ENCODE measurements at places on chromosomes 5 and 9. TPM values are rescaled to one million over a fixed set of nuclear protein-coding genes. Genes with fewer than 3 reads are reported as not detected.

- no peak for DNase-seq
- H3K36me3 ChIP-seq = no peaks in the 10 kb centered on the region
- peaks cover 3% of the 10 kb centered on the region for H3K27me3 ChIP-seq
- H3K4me3 ChIP-seq = no peak overlapping the region
These were observed 32.7 kb upstream of the COL15A1 start for GRCh38 chr9:98911042-98911441.

DNA sequence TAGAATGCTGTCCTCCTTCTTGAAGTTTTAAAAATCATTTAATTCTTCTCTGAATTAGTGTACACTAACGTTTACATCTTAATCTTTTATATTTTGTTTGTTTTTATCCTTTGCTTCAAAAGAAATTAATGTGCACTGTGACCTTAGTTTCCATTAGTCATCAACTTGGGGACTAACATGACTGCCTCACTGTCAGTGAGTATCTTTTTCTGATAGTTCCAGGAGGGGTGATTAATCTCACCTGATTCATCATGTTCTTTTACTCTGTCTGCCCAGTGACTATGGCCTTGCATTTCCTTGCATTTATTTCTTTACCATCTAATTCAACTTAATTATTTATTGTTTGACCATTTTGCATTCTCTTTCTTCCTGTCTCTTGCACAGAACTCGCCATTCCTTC is 33.4 kb upstream of the NR3C1 start:
- no peaks in the 10 kb centered on the region for H3K27me3 ChIP-seq
- H3K4me3 ChIP-seq = no peak overlapping the region
- no peaks in the 10 kb centered on the region for H3K36me3 ChIP-seq
- no peaks in the 10 kb centered on the region for H3K4me1 ChIP-seq
- no peak for DNase-seq
- H3K27ac ChIP-seq = no peak overlapping the region

- no peaks in the 10 kb centered on the region for H3K36me3 ChIP-seq
- no peaks in the 10 kb centered on the region for H3K27me3 ChIP-seq
- no peaks in the 10 kb centered on the region for H3K4me1 ChIP-seq
- H3K4me3 ChIP-seq = no peak overlapping the region
- no peak overlapping the region for H3K27ac ChIP-seq
These were observed 507.4 kb downstream of the KDM4C start for GRCh38 chr9:7265181-7265580.

DNA sequence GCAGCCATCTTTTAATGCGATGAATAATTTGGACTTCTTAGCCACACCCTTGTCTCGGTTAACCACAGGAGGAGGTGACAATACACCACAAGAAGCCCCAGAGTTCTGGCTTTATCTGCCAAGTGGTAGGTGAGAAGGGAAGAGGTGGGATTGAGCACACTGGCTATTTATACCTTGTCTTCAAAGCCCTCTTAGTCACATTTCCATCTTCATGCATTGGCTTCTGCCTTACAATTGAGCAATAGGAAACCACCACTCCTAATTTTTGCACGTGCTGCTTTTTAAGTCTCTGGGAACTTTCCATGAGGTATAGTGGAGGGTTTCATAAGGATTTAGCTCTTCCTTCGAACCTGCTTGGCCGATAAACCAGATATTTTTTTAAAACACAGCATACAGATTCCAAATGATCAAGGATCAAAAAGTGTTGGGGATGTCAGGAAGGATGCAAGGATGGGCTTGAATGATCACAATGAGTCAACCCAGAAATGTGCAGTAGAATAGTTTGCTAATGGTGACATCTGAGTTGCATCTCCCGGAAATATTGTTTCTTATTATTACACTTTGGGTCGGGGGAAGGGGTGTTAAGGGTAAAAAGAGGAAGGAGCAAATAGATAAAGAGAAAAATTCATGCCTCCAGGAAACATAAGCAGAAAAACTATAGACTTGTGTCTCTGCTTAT is 25.5 kb downstream of the PLAC8L1 start:
- H3K4me1 ChIP-seq = no peaks in the 10 kb centered on the region
- no peaks in the 10 kb centered on the region for H3K27me3 ChIP-seq
- no peak overlapping the region for H3K4me3 ChIP-seq

UGT3A1 gene
- total RNA-seq = not detected

SPEF2 gene
- total RNA-seq = 3.9 TPM

DNA sequence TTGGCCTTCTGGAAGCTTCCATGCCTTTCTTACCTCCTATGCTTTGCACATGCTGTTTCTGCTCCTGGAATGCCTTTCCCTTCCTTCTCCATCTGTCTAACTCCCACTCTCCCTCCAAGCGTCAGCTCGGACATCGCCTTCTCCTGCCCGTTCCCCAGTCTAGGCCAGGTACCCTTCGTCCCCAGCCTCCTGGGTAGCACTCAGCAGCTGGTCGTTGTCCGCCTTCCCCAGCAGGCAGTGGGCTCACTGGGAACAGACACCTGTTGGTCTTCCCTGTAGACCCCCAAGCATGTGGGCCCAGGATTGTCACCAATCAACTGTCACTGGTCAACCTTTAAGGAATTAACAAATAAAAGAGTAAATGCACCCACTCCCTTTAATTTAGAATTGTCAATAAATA is 202.2 kb downstream of the RGS3 start:
- no peaks in the 10 kb centered on the region for H3K4me1 ChIP-seq
- H3K36me3 ChIP-seq = no peaks in the 10 kb centered on the region
- no peak for DNase-seq
- H3K4me3 ChIP-seq = no peak overlapping the region
- H3K27ac ChIP-seq = no peak overlapping the region

GCNT4 gene
- total RNA-seq = 9.0 TPM

DNA sequence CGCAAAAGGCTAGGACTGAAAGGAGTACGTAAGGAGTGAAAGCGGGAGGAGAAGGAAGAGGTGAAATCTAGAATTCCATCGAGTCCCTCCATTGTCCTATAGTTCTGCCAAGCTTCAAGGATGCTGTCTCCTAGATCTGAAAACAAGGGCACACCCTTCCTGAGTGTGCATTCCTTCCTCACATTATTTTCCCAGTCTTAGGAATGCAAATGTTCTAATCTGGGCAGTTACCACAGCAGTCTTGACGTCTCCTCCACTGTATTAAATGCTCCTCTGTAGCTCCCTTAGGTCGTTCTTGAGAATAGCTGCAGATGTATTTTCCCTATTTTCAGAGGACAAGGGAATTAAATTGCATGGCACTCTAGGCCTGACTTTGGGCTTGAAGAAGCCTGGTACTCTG is 127.6 kb downstream of the SLIT3 start:
- DNase-seq = peak; percentile 55
- H3K4me3 ChIP-seq = no peak overlapping the region

GRCh38 chr5:42881416-42882117 is 69.9 kb upstream of the SELENOP start:
- peaks cover 6% of the 10 kb centered on the region for H3K27me3 ChIP-seq
- H3K4me3 ChIP-seq = no peak overlapping the region
- H3K36me3 ChIP-seq = no peaks in the 10 kb centered on the region
- no peaks in the 10 kb centered on the region for H3K4me1 ChIP-seq
- no peak overlapping the region for H3K27ac ChIP-seq
- DNase-seq = no peak

- no peaks in the 10 kb centered on the region for H3K36me3 ChIP-seq
- H3K4me1 ChIP-seq = no peaks in the 10 kb centered on the region
- no peak overlapping the region for H3K4me3 ChIP-seq
- DNase-seq = peak; percentile 39
These were observed 502.4 kb downstream of the GADD45G start for GRCh38 chr9:90107040-90107725.

DNA sequence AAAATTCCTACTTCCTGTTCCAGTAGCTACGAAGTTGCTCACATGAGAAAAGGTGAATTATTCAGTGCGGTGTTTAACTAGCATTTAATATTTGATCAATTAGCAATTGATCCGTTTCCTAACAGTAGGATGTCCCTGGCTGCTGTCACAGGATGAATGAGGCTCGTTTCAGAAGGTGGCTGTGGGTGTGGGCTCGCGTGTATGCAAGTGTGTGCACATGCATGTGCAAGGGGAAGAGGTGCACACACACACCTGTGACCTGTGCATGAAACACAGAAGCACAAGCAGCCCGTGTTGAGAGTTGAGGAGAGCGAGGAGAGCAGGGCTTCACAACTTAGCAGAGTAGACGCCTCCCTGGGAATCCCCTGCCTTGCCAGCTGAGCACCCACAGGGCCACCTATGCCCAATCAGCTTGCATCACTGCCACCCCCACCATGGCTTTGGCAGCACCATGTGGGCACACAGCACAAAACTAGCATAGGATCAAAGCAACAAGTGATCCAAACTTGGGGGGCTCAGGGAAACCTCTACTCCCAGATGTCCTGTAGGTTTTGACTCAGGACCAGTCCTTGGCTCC is 107.2 kb downstream of the C5orf15 start:
- no peaks in the 10 kb centered on the region for H3K36me3 ChIP-seq
- no peak overlapping the region for H3K27ac ChIP-seq
- DNase-seq = no peak
- no peaks in the 10 kb centered on the region for H3K4me1 ChIP-seq

- H3K4me1 ChIP-seq = no peaks in the 10 kb centered on the region
- H3K4me3 ChIP-seq = no peak overlapping the region
- peaks cover 5% of the 10 kb centered on the region for H3K27me3 ChIP-seq
- no peak overlapping the region for H3K27ac ChIP-seq
These were observed 33.7 kb downstream of the LHX3 start for GRCh38 chr9:136171009-136171800.

- DNase-seq = no peak
- no peak overlapping the region for H3K27ac ChIP-seq
- H3K4me1 ChIP-seq = no peaks in the 10 kb centered on the region
- no peaks in the 10 kb centered on the region for H3K36me3 ChIP-seq
- H3K27me3 ChIP-seq = no peaks in the 10 kb centered on the region
These were observed 483.5 kb upstream of the CD180 start for GRCh38 chr5:67680099-67680498.

GRCh38 chr5:176614805-176615478 is 5.0 kb upstream of the GPRIN1 start:
- H3K4me1 ChIP-seq = peaks cover 37% of the 10 kb centered on the region
- peak; percentile 59 for DNase-seq
- H3K27ac ChIP-seq = no peak overlapping the region

GRCh38 chr9:86675805-86676204 is 271.5 kb downstream of the GAS1 start:
- no peak overlapping the region for H3K4me3 ChIP-seq
- no peaks in the 10 kb centered on the region for H3K36me3 ChIP-seq
- H3K27ac ChIP-seq = no peak overlapping the region
- H3K4me1 ChIP-seq = no peaks in the 10 kb centered on the region

DNA sequence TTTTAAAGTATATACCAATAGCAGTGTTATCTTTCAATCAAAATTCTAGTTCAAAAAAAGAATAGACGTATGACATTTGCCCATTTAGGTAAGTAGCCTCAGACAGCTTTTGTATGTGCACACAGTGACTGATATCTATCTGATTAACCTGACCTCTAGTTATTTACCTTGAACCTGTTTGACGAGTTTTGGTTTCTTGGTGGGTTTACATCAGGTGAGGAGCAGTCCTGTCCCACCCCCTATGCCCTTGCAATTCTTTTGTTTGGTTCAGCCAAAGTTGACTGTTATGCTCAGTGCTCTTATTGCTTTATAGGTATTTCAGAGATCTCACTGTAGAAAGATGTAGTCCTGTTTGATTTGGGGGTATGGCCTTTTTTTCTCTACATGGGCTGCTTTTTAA is 147.2 kb downstream of the ISOC1 start:
- no peaks in the 10 kb centered on the region for H3K36me3 ChIP-seq
- no peak overlapping the region for H3K4me3 ChIP-seq
- no peaks in the 10 kb centered on the region for H3K27me3 ChIP-seq
- no peak overlapping the region for H3K27ac ChIP-seq
- no peak for DNase-seq

GRCh38 chr5:95808013-95808685 is 14.4 kb downstream of the GLRX start:
- no peak overlapping the region for H3K27ac ChIP-seq
- no peaks in the 10 kb centered on the region for H3K27me3 ChIP-seq
- H3K4me3 ChIP-seq = no peak overlapping the region
- no peaks in the 10 kb centered on the region for H3K36me3 ChIP-seq
- H3K4me1 ChIP-seq = peaks cover 19% of the 10 kb centered on the region

GRCh38 chr5:15959370-15960164 is 220.0 kb downstream of the MARCHF11 start:
- no peaks in the 10 kb centered on the region for H3K27me3 ChIP-seq
- no peaks in the 10 kb centered on the region for H3K36me3 ChIP-seq
- H3K4me1 ChIP-seq = no peaks in the 10 kb centered on the region
- no peak overlapping the region for H3K4me3 ChIP-seq
- no peak for DNase-seq

DNA sequence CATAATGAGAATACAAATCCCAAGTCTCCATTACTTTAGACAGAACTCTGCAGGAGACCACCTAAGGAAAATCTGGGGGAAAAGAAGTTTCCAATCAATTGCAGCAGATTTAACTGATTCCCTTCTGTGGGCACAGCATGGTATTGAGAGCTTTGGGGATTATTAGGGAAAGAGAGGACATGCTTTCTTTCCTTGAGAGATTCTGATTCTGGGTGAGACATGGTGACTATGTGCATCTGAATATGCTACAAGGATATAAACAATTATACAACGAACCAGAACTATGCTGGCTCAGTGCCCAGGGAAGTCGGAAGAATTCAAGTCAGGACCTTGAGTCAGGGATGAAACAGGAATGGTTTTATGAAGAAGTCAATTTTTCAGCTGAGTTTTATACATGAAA is 183.7 kb downstream of the PDE4D start:
- no peaks in the 10 kb centered on the region for H3K36me3 ChIP-seq
- H3K27ac ChIP-seq = no peak overlapping the region
- peak; percentile 87 for DNase-seq
- H3K4me1 ChIP-seq = peaks cover 13% of the 10 kb centered on the region
- no peak overlapping the region for H3K4me3 ChIP-seq

SARDH gene
- total RNA-seq = 3.7 TPM

- H3K4me1 ChIP-seq = no peaks in the 10 kb centered on the region
- DNase-seq = no peak
- H3K27ac ChIP-seq = no peak overlapping the region
These were observed 443.5 kb downstream of the PDE4D start for GRCh38 chr5:59449905-59450644.

- H3K36me3 ChIP-seq = no peaks in the 10 kb centered on the region
- no peak overlapping the region for H3K27ac ChIP-seq
- no peaks in the 10 kb centered on the region for H3K27me3 ChIP-seq
- DNase-seq = no peak
- H3K4me3 ChIP-seq = no peak overlapping the region
These were observed 151.4 kb downstream of the AUH start for GRCh38 chr9:91210318-91210717.

DNA sequence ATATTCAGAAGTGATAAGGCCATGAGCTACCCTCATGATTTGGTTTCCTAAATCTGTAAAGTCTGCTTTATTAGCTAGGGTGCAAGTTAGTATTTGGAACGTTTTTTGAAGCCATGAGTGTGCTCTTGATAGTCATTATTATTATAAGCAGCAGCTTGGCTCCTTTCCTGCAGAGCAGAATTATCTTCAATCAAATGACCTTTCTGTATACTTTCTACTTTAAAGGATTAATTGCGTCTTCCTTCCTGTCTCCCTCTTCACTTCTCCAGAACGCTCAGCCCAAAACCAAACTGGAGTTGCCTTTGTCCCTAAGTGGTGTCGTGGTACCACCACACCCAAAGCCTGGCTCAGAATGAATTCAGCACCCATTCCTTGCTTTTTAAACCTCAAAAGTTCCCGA is 211.3 kb downstream of the ARHGAP26 start:
- no peaks in the 10 kb centered on the region for H3K27me3 ChIP-seq
- H3K27ac ChIP-seq = peak overlapping the region; percentile 73
- peaks cover 45% of the 10 kb centered on the region for H3K4me1 ChIP-seq
- H3K36me3 ChIP-seq = no peaks in the 10 kb centered on the region
- H3K4me3 ChIP-seq = no peak overlapping the region
- no peak for DNase-seq

- H3K4me1 ChIP-seq = peaks cover 4% of the 10 kb centered on the region
- no peak for DNase-seq
- no peaks in the 10 kb centered on the region for H3K27me3 ChIP-seq
- no peak overlapping the region for H3K27ac ChIP-seq
- H3K4me3 ChIP-seq = no peak overlapping the region
- peaks cover 2% of the 10 kb centered on the region for H3K36me3 ChIP-seq
These were observed 2.8 kb downstream of the FBN2 start for GRCh38 chr5:128535251-128535650.
